ENCODE measurements at places on chromosomes 7 and 10.

DNA sequence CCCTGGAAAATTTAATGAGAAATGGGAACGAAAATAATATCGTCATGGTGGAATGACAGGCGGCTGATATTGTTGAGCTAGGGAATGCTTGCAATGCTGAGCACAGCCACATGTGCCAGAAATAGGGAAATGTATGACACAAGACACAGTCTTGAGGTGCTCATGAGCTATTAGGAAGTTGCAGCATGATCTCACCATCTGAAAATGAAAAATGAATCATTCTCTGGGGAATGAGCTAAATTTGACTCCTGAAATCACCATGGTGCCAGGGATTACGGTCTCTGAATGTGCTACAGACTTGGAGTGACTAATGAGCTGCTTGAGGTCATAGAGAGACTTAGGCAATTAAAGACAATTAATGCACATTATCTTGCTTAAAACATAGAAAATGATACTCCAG lies 845.0 kb downstream of the CNTNAP2 start:
- no peak for DNase-seq

DNA sequence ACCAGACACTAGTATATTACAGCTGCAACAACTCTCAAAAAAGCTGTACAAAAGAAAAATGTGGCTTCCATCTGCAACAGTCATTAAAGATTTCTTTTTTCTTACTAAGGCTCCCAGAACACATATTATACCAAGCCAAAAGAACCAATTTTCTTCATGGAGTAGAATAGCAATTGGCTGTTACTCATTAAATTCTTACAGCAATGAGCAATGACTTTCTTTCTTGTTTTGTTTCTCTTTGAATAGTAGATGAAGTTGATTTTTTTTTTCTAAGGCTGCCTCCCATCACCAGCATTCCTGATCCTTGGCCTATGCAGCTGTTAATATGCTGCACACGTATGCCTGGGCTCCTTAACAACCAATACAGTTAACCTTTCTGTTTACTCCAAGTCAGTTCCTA lies 36.6 kb upstream of the SPOCK2 start:
- no peak for DNase-seq

DNA sequence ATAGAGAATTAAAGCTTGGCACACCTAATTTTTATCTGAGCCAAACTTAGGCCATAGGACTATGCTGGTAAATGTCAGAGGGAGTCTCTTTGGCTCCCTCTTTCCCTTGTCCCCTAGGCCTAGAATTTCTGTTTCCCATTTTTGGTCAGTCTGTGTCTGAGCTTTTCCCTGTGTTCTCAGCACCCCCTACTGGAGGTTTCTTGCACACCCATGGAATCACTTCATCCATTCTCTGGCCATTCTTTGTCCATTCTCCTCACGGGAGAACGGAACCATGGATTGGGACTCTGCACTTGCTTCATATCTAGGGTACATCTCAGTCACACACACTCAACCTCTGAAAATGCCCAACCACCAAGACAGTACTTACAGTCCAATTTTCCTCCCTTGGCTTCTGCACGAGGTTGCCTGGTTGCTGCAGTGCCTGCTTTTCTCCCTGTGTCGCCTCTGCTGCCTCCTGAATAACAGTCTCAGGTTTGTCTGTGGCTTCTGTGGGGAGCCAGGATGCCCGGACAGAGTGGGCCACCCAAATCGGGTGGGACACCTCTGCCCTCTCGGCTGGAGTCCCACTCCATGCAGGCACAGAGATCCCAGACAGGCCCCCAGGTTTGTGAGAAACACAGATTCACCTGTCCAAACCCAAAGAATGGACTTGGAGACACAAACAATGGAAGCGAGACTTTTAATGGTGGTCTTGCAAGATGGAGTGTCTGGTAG lies 35.1 kb upstream of the DNAH11 start:
- DNase-seq, result peak; percentile 49

DNA sequence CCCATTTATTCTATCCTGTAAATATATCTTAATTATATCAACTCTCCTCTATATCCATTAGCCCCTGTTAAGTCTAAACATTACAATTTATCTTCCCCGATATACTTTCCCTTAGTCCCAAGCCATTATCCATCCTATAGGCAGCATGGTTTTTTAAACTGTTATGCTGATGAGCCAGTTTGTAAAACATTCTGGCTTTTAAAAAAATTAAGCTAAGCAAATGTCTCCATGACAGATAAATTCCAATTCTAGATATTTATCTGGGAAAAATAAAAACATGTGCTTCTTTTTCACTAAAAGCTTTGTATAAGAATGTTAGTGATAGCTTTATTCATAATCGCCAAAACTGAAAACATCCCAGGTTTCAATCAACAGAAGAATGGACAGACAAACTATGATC lies 183.2 kb upstream of the GNAI1 start:
- no peak for DNase-seq

DNA sequence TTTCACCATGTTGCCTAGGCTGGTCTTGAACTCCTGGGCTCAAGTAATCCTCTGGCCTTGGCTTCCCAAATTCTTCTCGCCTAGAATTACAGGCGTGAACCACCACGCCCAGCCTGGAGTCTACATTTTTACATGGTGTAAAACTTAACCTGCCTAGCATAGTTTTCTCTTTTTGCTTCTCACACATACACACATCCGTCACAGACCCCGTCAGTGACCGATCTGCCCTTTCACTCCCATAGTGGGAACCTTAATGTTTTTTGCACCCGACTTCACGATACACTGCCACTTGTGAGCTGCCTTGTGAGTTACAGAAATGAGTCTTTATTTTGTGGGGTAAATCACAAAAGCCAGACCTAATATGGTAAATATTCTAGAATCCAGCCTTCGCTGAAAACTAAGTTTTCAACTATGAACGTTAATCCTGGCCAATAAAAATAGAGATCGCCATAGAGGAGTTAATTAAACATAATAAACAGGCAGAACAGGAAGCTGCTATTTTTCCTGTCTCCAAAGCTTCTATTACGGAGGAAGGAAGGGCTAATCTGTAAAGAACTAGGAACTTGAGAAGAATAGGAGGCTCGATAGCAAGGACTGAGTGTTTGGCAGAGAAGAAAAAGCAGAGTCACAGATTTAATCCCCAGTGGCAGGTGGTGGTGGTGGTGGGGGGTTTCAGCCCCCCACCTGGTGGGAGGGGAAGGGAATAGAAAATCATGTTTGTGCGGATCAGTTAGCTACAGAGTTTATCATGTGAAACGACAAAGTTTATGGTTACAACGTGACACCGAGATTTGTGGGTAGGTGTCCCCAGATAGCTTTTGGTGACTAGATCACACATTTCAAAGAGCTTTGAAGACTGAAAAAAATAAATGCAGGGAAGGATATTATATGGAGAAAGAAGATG lies 14.7 kb upstream of the FAM171A1 start:
- no peak for DNase-seq

- no peak for DNase-seq
Measured at GRCh38 chr10:75375838-75376237, 25.7 kb downstream of the ZNF503 start.

GRCh38 chr10:97788552-97789442 lies 17.0 kb upstream of the SFRP5 start:
- DNase-seq, result no peak

GRCh38 chr7:101555269-101555920 lies 73.7 kb downstream of the MYL10 start:
- no peak for DNase-seq

DNA sequence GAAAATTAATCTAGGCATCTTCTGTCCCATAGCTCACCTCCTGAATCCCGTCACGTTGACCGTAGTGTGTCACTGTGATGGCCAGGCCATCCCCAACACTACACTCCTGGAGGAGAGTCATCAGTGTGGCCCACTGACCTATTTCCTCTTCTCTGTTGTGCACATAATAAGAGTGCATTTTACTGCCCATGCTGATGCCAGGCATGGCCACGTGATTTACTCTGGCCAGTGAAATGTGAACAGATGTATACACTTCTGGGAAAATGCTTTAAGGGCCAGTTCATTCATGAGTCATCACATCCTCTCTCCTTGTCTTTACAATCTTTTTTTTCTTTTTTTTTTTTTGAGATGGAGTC lies 101.9 kb upstream of the PIP4K2A start:
- no peak for DNase-seq

DNA sequence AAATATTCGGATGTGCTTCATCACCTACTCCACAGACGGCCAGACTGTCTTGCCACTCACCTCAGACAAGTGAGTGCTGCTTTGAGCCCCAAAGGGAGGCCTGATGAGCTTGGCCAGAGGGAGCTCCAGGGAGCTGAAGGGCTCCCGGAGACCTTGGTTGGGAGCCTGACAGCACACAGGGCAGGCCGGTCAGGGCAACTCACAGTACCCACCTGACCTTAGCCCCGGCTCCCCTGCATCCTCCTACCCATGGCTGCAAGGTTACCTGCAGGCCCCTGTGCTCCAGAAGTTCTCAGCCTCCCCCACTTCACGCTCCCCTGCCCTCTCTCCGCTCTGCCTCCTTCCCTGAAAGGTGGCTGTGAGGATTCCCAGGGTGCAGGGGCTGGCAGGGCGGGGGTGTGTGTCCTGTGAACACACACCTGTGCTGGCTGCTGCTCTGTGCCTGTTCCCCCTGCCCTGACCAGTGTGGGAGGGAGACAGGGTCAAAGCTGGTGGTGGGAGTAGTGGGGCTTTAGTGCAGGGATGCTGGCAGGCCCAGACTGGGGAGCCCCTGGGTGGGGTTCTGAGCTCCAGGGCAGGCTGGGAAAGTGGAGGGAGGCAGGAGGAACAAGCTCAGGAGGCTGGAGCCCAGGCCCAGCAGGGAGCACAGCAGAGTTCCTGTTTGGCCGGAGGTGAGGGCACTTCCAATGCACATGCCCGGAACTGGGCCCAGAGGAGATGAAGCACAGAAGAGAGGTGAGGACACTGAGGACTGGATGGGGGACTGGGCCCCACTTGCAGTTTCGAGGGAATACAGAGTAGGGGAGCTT lies 7.2 kb downstream of the ANTXRL start:
- DNase-seq, result no peak

DNA sequence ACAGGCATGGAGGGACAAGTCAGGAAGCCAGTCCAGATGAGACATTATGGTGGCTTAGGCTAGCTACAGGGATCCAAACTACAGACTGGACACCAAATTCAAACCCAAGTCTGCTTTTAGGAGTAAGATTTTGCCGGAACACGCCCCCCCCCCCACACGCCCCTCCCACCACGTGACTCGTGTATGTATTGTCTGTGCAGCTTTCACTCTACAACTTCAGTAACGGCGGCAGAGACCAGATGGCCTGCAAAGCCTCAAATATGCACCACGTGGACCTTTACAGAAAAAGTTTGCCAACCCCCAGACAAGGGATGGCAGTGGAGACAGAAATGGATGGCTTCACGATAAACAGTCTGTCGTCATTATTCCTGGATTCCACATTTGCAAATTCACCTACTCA lies 14.5 kb downstream of the HIPK2 start:
- DNase-seq, result no peak

- no peak for DNase-seq
Measured at GRCh38 chr7:73701357-73701995, 18.0 kb downstream of the STX1A start.

- no peak for DNase-seq
Measured at GRCh38 chr7:100722480-100723212, 2.4 kb downstream of the EPO start.

- DNase-seq, result no peak
Measured at GRCh38 chr10:77675347-77675746, 37.7 kb upstream of the KCNMA1 start.

DNA sequence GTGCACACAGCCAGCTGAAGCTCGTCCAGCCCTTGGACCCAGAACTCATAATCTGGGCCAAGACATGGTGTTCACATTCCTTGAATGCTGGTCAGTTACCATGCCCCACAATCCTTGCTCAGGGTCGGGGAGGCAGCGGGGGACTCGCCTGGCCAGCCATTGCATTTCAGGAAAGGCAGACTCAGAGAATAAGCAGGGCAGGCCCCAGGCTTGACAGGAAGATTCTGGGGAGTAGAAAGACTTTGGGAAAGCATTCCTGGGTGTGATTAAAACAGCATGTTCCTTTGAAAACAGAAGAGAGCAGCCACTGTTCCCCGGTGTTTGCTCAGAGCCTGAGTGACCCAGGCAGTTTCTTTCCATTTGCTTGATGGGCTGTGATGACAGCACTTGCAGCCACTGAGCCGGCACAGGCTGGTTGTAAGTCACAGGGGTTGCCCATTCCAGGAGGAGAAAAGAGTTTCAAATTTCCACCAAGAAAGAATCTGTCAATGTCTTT lies 473.7 kb downstream of the TYW1 start:
- DNase-seq, result peak; percentile 61

DNA sequence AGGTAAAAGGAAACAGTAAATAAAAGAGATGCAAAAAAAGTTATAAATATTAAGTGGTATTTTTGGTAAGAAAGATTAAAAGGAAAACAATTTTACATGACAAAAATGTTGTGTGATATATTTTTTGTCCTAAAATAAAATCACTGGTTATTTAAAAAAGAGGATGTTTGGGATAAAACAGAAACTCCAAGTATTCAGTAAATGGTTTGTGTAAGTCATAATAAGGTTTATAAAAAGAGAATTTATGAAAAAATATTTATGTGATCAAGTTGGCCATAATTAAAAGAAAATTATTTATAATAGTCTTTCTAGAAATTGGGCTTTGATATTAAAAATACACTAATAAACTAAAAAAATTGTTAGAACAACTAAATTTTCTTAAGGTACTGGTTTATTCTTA lies 38.2 kb upstream of the FIGNL1 start:
- no peak for DNase-seq

- no peak for DNase-seq
Measured at GRCh38 chr10:14554091-14554490, 220.6 kb downstream of the FAM107B start.
